NCI-H526 (cell line): ENCODE measurements at places on chromosomes 3 and 15.

GRCh38 chr3:99845331-99845730, 27.7 kb downstream of the CMSS1 start:
- DNase-seq = no peak

DNA sequence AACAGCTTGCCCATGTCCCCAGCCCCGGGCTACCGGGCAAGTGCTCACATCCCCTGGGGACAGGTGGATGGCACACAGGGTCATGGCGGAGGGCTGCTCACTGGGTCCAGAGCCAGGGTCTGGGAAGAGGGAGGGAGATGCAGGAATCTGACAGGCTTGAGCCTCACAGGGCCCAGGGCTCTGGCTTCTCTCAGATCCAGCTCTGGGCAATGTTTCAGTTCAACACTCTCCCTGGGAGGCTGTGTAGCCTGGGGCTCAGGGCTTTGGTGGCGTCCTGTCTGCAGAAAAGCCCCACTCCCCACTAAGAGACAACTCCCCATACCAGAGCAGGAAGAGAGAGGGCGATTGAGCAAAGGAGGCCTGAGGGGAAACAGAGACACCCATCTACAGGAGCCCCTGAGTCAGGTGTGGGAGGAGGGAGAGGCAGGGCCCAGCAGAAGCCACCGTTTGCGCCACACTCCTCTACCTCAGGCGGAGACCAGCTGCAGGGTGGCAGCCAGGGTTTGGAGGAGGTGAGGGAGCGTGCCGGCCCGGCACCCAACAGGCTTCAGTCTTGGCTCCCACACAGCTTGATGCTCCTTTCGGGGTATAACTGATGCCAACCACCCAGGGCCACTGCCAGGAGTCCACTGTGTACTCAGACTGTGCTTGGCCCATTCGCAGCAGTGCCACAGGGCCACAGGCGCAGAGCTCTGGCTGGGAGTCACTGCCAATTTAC, 16.8 kb upstream of the SRP14 start:
- peak; percentile 71 for DNase-seq

GRCh38 chr3:35505772-35506171, 133.6 kb upstream of the ARPP21 start:
- no peak for DNase-seq

GRCh38 chr3:127366383-127366782, 78.5 kb upstream of the PRR20G start:
- peak; percentile 82 for DNase-seq

DNA sequence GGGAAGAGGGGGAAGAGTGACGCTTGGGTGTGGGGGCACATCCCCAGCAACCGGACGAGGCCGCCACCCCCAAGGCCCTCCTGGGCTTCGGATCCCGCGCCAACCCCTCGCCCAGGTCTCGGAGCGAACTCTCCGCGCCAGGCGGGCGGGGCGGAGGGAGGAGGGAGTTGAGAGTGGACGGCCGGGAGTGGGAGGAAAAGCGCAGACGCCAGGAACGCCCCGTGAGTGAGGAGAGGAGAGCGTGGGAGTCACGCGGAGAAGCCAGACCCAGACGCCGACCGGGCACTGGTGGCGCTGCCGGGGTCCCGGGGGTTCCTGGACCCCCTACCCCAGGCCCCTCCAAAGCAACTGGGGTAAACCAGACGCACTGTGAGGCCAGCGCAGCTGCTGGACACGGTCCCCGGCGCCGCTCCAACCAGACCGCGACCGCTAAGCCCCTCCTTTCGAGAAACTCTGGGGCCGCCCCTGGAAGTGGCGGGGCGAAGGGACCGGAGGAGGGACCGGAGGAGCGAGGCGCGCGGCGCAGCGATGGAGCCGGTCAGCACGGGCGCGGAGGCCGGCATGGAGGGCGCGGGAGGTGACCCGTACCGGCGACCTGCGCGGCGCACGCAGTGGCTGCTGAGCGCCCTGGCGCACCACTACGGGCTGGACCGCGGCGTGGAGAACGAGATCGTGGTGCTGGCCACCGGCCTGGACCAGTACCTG, at the start of gene EFCC1:
Gene EFCC1 (plus strand): TSS at position 204 of the 705 bp plus-strand sequence. CDS start 325 bp downstream, at position 529.
- no peak for DNase-seq

DNA sequence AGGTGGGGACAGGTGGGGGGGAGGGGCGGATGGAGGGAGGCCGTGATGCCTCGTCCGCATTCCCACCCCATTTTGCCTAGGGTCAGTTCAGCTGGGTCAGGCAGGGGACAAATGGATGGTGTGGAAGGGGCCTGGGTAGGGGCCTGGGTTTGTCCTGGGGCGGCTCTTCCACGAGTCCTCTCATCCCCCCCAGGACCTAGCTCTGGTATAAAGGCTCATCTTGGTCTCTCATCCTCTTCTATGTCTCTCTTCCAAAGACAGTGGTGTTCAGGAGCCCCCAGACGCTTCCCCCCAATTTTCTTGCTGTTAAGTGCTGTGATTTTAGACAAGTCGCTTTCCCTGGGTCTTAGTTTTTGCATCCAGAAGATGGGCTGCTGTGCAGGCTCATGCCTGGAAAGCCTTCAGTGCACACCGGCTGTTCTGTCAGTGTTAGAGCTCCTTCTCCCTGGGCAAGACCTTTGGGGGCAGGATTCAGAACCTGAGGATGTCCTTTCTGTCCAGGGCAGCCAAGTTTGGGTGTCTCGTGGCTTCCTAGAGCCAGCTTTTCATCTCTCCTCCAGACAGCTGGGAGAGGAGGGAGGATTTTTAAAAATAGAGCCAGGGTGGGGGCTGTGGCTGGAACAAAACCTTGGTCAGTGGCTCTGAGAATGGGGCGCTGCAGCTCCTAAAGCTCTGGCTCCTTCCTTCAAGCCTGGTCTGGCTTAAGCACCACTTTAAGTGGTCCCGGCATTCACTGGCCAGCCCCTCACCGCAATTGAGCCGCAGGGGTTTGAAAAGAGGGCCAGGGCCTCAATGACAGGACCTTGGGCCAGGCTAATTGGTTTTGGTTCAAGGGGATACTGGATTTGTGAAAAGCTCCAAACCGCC, 37.7 kb upstream of the POLG start:
- DNase-seq = no peak

- DNase-seq = no peak
Measured at GRCh38 chr15:100318880-100319279, 22.9 kb downstream of the ADAMTS17 start.

DNA sequence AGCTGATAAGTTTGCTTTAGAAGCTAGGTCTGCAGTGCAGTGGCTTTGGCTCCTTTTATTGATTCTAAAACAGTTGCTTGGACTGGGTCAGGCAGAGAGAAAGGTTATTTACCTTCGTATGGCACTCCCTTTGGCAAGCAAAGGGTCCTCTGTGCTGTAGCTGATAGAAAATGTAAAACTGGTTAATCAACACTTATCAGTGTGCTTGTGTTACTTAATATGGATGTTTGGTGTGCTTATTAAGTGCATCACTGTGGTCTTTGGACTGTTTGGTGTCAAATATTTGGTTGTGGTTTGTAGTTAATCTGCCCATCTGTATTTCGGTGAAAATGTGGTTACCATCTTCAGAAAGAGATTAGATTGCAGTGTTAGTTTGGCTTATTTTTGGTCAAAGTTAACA, 16.0 kb downstream of the UBE2E2 start:
- DNase-seq = no peak

DNA sequence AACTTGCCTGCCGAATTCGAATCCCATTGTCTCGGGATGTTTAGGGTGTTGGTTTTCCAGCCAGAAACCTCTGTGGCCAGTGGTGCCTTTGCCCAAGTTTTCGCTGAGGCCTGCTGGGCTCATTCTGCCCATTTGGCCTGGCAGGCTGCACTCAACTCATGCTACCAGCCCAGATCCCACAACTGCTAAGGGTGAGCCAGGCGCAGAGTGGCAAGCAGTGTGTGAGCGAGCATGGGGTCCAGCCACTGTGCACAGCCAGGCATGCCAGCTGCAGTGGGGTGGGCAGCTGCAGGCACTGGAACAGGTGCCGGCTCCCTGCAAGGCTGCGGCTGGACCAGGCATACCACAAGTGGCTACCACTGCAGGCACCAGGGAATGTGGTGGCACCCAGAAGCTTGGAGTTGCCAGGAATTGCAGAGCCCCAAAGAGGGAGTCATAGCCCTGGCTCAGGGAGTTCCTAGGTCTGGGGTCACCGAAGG, 151.4 kb upstream of the P2RY1 start:
- no peak for DNase-seq

GRCh38 chr3:114584734-114585371, 291.0 kb downstream of the TIGIT start:
- DNase-seq = no peak

DNA sequence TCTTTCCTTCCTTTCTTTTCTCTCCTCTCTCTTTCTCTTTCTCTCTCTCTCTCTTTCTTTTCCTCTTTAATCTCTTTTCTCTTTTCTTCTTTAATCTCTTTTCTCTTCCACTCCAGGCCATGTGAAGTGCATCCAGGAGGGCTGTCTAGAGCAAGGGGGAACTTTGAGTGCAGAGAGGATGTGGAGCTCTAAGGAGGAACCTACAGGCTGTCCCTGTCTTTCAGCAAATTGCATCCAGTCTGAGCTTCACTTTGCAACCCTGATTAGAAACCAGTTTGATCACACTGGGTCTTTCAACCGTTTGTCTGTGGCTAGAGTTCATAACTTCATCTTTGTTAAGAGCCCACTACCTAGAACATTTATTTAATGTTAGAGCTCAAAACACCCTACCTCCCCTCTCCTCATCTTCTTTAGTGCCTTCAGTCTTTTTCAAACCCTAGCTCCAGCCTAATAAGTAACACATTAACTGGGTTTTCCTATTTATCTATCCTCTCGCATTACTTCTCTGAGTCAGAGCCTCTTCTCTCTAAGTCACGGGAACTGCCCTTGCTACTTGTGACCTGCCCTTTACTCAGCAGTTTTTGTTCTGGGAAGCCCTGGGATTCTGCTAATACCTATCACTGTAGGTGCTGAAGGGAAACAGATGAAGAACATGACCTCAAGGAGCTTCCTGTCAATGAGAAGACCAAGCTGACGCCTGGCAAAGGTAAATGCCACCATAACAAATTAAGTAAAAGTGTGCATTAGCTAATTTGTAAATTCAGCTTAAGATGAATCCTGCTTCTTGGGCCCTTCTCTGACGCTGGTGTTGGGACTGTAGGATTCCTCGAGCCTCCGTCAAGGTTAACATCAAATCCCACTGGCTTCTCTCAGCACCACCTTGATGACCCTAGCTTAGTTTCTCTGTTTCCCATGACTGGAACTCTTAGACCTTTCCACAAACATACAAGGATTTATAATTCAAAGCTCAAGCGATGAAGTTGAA, at the start of gene GCNT3:
Gene GCNT3 (plus strand): TSS at position 508 of the 985 bp plus-strand sequence. CDS start 6,456 bp downstream, outside the sequence.
- peak; percentile 18 for DNase-seq

GRCh38 chr15:53586799-53587198, 172.7 kb downstream of the WDR72 start:
- peak; percentile 13 for DNase-seq

GRCh38 chr3:152219216-152219615, 49.5 kb upstream of the MBNL1 start:
- no peak for DNase-seq

GRCh38 chr3:23256741-23257435, 53.8 kb downstream of the UBE2E2 start:
- DNase-seq = no peak

DNA sequence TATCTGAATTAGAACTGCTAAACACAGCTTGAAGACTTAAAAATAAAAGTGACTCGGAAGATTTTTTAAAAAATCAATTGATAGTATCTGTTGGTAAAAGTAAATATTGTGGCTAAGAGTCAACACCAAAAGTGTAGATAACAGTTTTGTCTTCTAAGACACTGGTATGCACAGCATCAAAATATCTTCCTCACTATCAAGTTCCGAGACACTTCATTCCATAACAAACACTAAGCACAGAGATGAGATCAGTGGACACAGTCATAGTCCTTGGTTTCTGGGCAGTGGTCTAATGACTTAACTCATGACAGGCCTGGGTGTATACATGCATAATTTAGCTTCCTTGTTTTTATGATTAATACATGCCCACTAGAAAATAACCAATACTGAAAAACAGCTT, 63.2 kb downstream of the PXYLP1 start:
- DNase-seq = no peak

GRCh38 chr15:88776646-88777045, 26.6 kb upstream of the ACAN start:
- DNase-seq = no peak

- DNase-seq = no peak
Measured at GRCh38 chr3:13045904-13046568, 27.2 kb downstream of the IQSEC1 start.

DNA sequence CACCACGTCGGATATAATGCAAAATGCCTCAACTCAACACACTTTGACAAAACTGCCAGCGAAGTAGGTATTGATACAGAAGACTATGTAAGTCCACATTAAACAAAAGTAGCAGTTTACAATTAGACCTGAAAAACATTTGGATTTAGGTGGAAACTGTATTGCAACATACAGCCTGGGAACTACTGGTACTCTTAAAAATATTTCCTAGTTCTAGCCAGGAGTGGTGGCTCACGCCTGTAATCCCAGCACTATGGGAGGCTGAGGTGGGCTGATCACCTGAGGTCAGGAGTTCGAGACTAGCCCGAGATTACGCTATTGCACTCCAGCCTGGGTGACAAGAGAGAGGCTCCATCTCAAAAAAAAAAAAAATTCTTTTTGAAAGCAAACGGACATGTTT, 246.2 kb downstream of the ZBTB20 start:
- DNase-seq = no peak

DNA sequence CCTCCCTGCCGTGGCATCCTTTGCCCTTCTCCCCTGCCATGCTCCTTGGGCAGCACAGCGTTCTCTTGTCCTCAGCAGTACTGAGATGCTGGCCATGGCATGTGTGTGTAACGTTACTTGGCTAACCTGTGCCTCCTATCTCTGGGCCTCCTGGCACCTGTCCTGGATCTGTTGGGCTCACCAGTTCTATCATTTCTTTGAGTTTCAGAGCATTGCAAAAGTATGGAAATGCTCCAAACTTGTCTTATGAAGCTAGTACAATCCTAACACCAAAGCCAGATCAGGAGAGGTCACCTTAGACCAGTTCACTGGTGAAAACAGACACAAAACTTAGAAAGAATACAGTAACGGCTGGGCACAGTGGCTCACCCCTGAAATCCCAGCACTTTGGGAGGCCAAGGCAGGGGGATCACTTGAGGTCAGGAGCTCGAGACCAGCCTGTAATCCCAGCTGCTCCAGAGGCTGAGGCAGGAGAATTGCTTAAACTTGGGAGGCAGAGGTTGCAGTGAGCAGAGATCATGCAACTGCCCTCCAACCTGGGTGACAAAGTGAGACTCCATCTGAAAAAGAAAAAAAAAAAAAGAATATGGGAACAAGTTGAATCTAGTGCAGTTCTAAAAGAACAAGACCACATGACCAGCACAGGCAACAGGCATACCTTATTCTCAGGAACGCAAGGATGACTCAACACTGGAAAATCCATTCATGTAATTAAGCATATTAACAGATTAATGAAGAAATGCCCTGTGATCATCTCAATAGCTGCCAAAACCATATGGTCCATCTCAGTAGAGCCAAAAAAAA, 62.4 kb upstream of the TRPM1 start:
- DNase-seq = no peak

- DNase-seq = no peak
Measured at GRCh38 chr3:177705976-177706823, 508.9 kb upstream of the TBL1XR1 start.

- no peak for DNase-seq
Measured at GRCh38 chr15:29934251-29934650, 112.0 kb upstream of the TJP1 start.

GRCh38 chr3:59845386-59845785, 795.6 kb upstream of the CFAP20DC start:
- no peak for DNase-seq
